ENCODE measurements at places on chromosomes 4 and X.

GRCh38 chrX:129043138-129043537, 480.2 kb downstream of the SMARCA1 start:
- DNase-seq = no peak

DNA sequence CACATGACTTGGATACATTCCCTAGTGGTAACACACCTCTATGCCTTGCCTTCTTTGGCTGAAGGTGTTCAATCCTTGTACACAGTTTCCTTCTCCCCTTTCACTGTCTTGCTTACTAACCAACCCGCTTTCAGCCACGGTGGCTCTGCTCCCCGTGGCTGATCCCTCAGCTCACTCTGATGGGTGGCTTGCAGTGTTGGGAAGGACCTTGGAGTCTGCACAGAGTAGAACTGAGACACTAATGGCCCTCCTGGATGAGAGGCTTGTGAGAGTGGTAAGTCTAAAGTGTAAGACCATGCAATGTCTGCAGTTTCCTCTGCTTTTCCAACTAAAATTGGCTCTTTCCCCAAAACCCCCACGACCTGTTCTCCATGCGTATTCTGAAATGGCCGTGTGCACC, 46.0 kb upstream of the GNPDA2 start:
- no peak for DNase-seq

- no peak for DNase-seq
Measured at GRCh38 chrX:103831803-103832544, at the start of gene RAB9B. TSS of gene RAB9B (minus strand) at chrX:103832257. CDS start at chrX:103825784, 6,473 bp downstream.

DNA sequence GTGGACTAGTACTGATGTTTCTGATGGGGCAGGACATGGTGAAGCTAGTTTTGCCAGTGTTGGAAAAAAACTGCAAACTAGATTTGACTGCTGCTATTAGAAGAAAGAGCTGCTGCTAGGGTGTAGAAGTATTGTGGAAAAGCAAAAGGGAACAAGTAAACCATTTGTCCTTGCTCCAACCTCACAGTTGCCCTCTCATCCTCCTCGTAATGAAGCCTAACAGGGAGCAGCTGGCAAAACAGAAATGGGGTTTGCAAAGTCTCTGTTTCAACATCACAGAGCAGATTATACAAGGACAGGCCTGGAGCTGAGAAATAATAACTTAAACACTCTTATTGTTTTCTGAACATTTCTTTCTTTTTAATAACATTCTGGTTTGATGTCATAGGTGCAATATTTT, 346.2 kb downstream of the MAGEB5 start:
- no peak for DNase-seq

GRCh38 chr4:85790582-85790981, 315.6 kb downstream of the ARHGAP24 start:
- no peak for DNase-seq
